Activated CD4-positive, alpha-beta memory T cell treated with anti-CD3 and anti-CD28 coated beads for 36 hours (primary cell): ENCODE measurements at places on chromosomes 2 and 18. TPM values are rescaled to one million over a fixed set of nuclear protein-coding genes. Genes with fewer than 3 reads are reported as not detected.

Gene CNDP1
- total RNA-seq, result not detected

Gene PROM2
- total RNA-seq, result not detected

Gene APLF
- 3.0 TPM for total RNA-seq

Gene RBM44
- total RNA-seq, result 0.69 TPM

Gene REG1A
- not detected for total RNA-seq

Gene PKDCC
- total RNA-seq, result not detected

Gene ACVR1
- 24.8 TPM for total RNA-seq

Gene SPHKAP
- not detected for total RNA-seq

Gene SDC1
- not detected for total RNA-seq

Gene BOLL
- not detected for total RNA-seq

DNA sequence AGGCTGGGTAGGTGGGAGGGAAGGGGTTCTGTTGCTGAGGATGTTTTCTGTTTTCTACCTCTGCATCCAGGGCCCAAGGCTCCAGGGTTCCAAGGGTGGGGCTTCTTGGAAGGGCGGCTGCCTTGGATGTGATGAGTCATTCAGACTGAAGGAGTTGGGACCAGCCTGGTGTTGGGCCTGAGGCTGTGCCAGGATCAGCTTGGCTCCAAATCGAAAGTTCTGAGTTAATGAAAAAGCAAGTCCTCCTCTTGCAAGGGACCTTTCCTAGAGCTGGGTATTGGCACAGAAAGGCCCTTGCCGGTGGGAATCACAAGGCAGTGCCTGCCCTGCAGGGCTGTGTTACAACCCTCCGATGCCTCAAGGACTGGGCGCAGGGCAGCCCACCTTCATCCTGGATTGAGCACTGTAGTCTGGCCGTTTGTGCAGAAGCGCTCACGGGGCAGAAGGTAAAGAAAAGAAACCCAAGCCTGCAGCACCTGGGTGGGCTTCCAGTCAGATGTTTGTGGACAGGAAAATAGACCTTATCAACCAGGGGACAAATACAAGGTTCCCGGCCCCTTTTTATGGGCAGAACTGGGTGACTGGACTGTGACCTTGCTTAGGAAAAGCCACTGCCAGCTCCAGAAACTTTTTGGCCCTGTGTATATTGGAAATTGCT is 52.5 kb upstream of the MCFD2 start:
- H3K4me3 ChIP-seq, result no peak overlapping the region
- H3K4me1 ChIP-seq, result peaks cover 16% of the 10 kb centered on the region
- H3K27me3 ChIP-seq, result no peaks in the 10 kb centered on the region
- H3K36me3 ChIP-seq, result peaks cover 13% of the 10 kb centered on the region
- H3K27ac ChIP-seq, result no peak overlapping the region

- no peak overlapping the region for H3K4me3 ChIP-seq
- no peak overlapping the region for H3K27ac ChIP-seq
- DNase-seq, result no peak
Observed at GRCh38 chr2:170411660-170412059, 233.7 kb downstream of the MYO3B start.

GRCh38 chr2:221554769-221555493 is 17.2 kb downstream of the EPHA4 start:
- no peaks in the 10 kb centered on the region for H3K27me3 ChIP-seq
- peak; percentile 58 for DNase-seq
- H3K36me3 ChIP-seq, result peaks cover 2% of the 10 kb centered on the region
- H3K27ac ChIP-seq, result peak overlapping the region; percentile 77

- no peaks in the 10 kb centered on the region for H3K36me3 ChIP-seq
- no peaks in the 10 kb centered on the region for H3K27me3 ChIP-seq
- no peak overlapping the region for H3K4me3 ChIP-seq
- no peaks in the 10 kb centered on the region for H3K4me1 ChIP-seq
- DNase-seq, result no peak
Observed at GRCh38 chr18:34624551-34624950, 85.5 kb upstream of the DTNA start.

DNA sequence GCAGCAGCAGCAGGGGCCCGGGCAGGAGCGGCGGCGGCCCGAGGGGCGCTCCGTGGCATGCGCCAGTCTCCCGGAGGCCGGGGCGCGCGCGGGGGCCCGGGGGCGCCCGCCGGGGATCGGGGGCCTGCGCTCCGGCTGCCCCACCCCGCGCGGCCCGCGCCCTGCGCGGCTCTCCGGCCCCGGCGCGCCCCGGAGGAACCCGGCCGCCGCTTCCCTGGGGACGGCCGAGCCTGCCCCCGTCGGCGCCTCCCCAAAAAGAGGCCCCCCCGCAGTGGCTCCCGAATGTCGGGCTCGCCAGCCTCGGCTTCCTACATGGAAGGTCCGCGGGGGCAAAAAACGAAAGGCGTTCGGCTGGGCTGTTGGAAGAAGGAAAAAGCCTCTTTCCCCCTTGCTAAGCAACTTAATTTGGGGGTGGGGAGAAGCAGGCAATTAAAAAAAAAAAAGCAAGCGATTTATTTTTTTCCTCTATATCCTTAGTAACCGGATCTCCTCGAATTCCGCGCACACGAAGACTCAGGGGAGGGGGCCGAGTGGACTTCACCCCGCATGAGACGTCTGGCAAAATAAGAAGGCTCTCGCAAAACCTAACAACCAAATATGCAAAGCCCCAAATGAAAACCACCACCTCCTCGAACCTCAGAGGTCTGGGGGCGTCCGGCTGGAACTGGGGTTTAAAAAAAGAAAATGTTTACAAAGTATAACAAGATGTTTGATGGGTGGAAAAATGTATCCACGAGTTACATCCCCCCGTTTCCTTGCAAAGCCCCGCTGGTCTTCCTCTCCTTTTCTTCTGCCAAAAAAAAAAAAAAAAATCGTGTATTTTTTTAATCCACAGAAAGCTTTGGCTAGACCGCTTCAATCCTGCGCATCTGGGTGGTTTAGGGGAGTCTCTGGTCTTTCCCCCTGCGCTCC is at the start of gene SMAD7:
Gene SMAD7, minus strand, starts transcription at position 430 of the 912 bp plus-strand sequence. CDS start 541 bp downstream, outside the sequence.
- H3K4me3 ChIP-seq, result peak within 1 kb of the TSS; percentile 91
- no peak for DNase-seq
- H3K27me3 ChIP-seq, result no peaks in the 10 kb centered on the region
- H3K27ac ChIP-seq, result peak within 1 kb of the TSS; percentile 80

DNA sequence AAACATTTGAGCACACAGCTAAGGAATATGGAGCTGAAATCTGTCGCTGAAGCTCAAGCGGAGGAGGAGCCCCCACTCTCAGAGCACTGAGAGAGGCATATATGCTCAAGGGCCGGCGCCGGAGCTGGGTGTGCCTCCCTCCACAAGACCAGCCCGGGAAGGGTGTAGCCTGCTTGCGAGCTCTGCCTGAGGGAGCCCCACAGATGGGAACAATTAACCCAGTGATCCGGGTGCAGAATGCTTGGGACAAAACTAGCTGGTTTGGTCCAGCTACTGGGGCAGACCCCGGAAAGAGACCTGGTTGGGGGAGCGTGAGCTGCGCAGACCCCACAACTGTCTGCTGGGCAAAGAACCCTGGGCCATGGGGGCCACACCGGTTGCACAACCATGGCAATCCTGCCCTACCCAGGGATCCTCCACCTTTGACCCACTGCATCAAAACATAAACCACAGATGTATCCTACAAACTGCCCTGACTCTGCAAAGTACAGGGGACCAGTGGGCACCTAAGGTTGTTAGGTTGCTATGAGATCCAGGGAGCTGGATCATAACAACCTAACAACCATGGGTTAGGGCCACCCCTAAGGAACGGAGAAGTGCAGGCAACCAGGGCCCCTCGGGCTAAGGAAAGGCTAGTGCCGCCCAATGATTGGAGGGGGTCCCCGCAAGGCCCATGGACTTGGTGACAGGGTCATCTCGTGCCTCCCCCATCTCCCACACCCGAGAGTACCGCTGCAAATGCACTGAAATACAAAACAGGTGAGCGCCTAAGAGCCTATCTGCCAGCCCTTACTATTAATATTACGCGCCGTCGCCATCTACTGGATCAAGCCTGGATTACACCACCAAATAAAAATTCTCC is 53.4 kb upstream of the SCN1A start:
- peak; percentile 42 for DNase-seq
- H3K4me1 ChIP-seq, result no peaks in the 10 kb centered on the region
- no peaks in the 10 kb centered on the region for H3K36me3 ChIP-seq
- no peaks in the 10 kb centered on the region for H3K27me3 ChIP-seq
- no peak overlapping the region for H3K27ac ChIP-seq

- no peaks in the 10 kb centered on the region for H3K36me3 ChIP-seq
- no peak overlapping the region for H3K4me3 ChIP-seq
- no peak overlapping the region for H3K27ac ChIP-seq
Observed at GRCh38 chr2:167544602-167545001, 656.3 kb downstream of the XIRP2 start.

- H3K4me1 ChIP-seq, result peaks cover 92% of the 10 kb centered on the region
- peak overlapping the region; percentile 3 for H3K4me3 ChIP-seq
- peak; percentile 89 for DNase-seq
- H3K27me3 ChIP-seq, result no peaks in the 10 kb centered on the region
- peaks cover 36% of the 10 kb centered on the region for H3K36me3 ChIP-seq
Observed at GRCh38 chr2:105873721-105874120, 129.0 kb downstream of the NCK2 start.

DNA sequence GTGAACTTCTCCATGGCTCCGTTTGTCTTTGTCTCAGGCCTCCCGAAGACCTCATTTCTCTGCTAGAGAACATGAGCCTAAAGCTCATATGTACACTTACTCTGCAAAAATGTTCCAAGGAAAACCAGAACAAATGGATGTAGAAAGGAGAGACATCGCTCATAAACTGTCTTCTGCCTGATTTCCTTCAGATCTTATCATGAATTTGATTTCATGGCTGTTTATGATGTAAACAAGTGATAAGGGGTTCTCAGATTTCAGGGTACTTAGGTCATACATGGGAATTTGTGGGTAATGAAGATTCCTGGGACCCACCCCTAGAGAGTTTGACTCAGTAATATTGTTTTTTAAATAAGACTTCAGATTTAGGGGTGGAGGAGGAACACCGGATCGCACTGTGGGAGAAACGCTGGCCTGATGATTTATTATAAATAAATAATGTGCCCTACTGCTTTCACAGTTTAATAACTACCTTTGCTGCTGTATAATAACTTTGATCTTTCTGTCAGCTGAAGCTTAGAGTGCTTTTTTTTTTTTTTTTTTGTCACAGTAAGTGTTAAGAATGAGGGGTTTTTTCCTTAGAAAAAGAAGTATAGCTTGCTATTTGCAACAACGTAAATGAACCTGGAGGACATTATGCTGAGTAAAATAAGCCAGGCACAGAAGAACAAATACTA is 14.9 kb downstream of the AOX1 start:
- no peak for DNase-seq
- H3K36me3 ChIP-seq, result no peaks in the 10 kb centered on the region
- no peak overlapping the region for H3K4me3 ChIP-seq
- no peak overlapping the region for H3K27ac ChIP-seq

GRCh38 chr2:150639383-150639782 is 151.9 kb upstream of the RND3 start:
- no peak for DNase-seq
- H3K27ac ChIP-seq, result no peak overlapping the region
- no peak overlapping the region for H3K4me3 ChIP-seq

GRCh38 chr2:33278245-33278943 is 198.1 kb upstream of the RASGRP3 start:
- no peak overlapping the region for H3K4me3 ChIP-seq
- DNase-seq, result no peak
- H3K27ac ChIP-seq, result no peak overlapping the region
- peaks cover 2% of the 10 kb centered on the region for H3K4me1 ChIP-seq

DNA sequence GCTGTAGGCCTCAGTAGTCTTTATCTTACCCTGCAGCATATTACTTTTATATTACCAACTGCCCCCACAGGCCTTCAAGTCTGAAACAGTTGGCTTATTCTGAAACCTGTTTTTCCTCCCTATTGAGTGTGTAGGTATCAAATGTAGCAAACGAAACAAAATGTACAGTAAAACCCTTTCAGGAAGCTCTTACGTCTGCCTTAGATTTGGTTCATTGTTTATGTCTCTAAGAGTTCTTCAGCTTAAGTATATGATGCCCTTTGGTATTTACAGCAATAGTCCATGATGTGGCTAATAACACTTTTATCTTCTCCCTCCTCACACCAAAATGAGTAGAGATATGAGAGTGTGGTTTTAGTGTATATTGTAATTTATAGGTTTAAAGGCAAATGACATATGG is 108.8 kb downstream of the DOCK10 start:
- H3K4me1 ChIP-seq, result peaks cover 93% of the 10 kb centered on the region
- no peaks in the 10 kb centered on the region for H3K27me3 ChIP-seq
- peak overlapping the region; percentile 78 for H3K27ac ChIP-seq
- H3K36me3 ChIP-seq, result peaks cover 35% of the 10 kb centered on the region
- peak overlapping the region; percentile 6 for H3K4me3 ChIP-seq
- no peak for DNase-seq

DNA sequence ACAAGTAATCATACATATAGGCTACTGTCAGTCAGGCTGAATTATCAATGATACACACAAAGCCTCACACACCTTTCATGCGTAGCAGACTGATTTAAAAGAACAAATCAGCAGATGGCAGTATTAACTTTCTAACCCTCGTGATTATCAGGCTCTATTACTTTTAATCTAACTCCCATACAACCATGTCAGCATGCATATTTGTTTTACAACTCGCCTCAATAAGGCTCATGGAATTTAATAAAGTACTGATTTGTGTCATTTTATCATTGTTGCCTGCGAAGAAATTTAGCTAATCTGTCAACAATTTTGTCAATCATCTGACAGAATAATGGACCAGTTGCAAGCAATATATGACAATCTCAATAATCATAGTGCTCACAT is 82.8 kb downstream of the SLC25A12 start:
- no peak overlapping the region for H3K4me3 ChIP-seq
- H3K4me1 ChIP-seq, result no peaks in the 10 kb centered on the region
- no peaks in the 10 kb centered on the region for H3K27me3 ChIP-seq

DNA sequence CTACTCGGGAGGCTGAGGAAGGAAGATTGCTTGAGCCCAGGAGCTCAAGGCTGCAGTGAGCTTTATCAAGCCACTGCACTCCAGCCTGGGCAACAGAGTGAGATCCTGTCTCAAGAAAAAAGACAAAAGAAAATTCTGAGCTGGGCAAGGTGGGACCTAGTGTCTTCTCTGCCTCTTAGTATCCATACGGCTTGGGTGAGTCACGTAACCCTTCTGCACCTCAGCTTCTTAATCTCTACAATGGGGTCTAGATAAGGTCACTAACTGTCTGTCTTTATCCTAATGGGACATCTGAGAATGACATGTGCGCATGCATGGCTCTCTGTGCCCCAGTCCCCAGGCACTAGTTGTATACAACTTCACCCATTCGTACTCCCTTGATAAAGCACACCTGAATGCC is 53.4 kb upstream of the TLK1 start:
- DNase-seq, result no peak
- no peak overlapping the region for H3K27ac ChIP-seq
- H3K27me3 ChIP-seq, result no peaks in the 10 kb centered on the region
- peaks cover under 1% of the 10 kb centered on the region for H3K36me3 ChIP-seq

GRCh38 chr2:28810384-28811285 is at the start of gene SPDYA:
SPDYA (plus strand) TSS chr2:28810834; CDS start chr2:28816015, 5,181 bp downstream.
- peaks cover 13% of the 10 kb centered on the region for H3K4me1 ChIP-seq
- peak; percentile 86 for DNase-seq
- H3K4me3 ChIP-seq, result peak within 1 kb of the TSS; percentile 74
- peaks cover 5% of the 10 kb centered on the region for H3K36me3 ChIP-seq
- H3K27me3 ChIP-seq, result peaks cover 2% of the 10 kb centered on the region
